Regular cardiac myocyte (primary cell): ENCODE measurements at places on chromosomes 2 and 18. TPM values are rescaled to one million over a fixed set of nuclear protein-coding genes. Genes with fewer than 3 reads are reported as not detected.

AKAIN1 gene
- 0.56 TPM in 1 of 2 replicates, not detected in the other for total RNA-seq

SULT1C2 gene
- under 0.01 and 0.85 TPM in 2 replicates for total RNA-seq

ADRA2B gene
- total RNA-seq, result 2.0 TPM in 1 of 2 replicates, not detected in the other

PCARE gene
- not detected in 2 replicates for total RNA-seq

BIN1 gene
- total RNA-seq, result 40.5 and 40.9 TPM in 2 replicates

ABHD3 gene
- 7.6 and 10.9 TPM in 2 replicates for total RNA-seq
